Effector memory CD4-positive, alpha-beta T cell (primary cell): ENCODE measurements at places on chromosomes 2 and 18.

DNA sequence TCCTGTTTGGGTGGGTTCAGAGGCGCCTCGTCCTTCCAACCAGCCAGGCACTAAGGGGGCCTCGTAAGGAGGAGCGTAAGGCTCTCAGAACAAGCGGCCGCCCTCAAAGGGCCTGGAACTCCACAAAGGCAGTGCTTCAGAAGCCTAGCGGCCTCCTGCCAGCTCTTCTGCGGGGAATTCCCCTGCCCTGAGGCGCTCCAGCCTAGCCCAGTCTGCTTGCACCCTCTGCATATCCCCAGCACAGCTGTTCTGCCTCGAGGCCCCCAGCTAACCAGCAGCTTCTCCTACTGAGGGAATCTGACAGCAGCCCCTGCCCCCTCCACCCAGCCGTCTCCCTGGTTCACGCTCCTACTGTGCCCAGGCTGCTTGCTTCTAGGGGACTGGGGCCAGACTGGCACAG lies 265.9 kb downstream of the TFCP2L1 start:
- no peaks in the 10 kb centered on the region for H3K36me3 ChIP-seq
- no peaks in the 10 kb centered on the region for H3K27me3 ChIP-seq
- DNase-seq = no peak
- H3K4me3 ChIP-seq = no peak overlapping the region
- H3K4me1 ChIP-seq = no peaks in the 10 kb centered on the region

- H3K4me1 ChIP-seq = no peaks in the 10 kb centered on the region
- DNase-seq = no peak
- no peak overlapping the region for H3K4me3 ChIP-seq
- H3K36me3 ChIP-seq = no peaks in the 10 kb centered on the region
- no peaks in the 10 kb centered on the region for H3K27me3 ChIP-seq
Observed at GRCh38 chr18:12783524-12783923, 80.7 kb downstream of the PSMG2 start.

DNA sequence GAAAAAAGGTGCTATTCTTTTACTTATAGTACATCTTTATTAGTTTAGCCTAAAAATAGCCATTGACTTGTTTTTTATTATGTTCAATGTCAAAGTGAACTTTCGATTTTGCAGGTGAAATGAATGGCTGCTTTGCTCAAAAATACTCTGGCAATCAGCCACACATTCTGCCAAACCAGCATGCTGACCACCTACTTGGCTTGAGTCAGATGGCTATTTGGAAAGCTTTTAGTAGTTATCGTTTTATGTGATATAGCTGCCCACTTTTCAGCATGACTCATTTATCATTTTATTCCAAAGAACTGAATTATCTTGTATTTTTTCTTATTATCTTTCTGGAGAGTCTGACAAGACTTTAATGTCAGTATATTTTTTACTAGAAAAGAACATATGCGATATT lies 1615.8 kb upstream of the TMEFF2 start:
- H3K27me3 ChIP-seq = no peaks in the 10 kb centered on the region
- H3K27ac ChIP-seq = no peak overlapping the region
- H3K36me3 ChIP-seq = no peaks in the 10 kb centered on the region
- no peaks in the 10 kb centered on the region for H3K4me1 ChIP-seq

- H3K27ac ChIP-seq = no peak overlapping the region
- H3K4me1 ChIP-seq = no peaks in the 10 kb centered on the region
- no peak overlapping the region for H3K4me3 ChIP-seq
- H3K27me3 ChIP-seq = no peaks in the 10 kb centered on the region
- DNase-seq = no peak
Observed at GRCh38 chr2:222439692-222440091, 15.3 kb downstream of the SGPP2 start.

- peaks cover 4% of the 10 kb centered on the region for H3K4me1 ChIP-seq
- H3K27ac ChIP-seq = no peak overlapping the region
- no peak overlapping the region for H3K4me3 ChIP-seq
- no peaks in the 10 kb centered on the region for H3K27me3 ChIP-seq
Observed at GRCh38 chr2:101688261-101688660, 9.2 kb upstream of the MAP4K4 start.

DNA sequence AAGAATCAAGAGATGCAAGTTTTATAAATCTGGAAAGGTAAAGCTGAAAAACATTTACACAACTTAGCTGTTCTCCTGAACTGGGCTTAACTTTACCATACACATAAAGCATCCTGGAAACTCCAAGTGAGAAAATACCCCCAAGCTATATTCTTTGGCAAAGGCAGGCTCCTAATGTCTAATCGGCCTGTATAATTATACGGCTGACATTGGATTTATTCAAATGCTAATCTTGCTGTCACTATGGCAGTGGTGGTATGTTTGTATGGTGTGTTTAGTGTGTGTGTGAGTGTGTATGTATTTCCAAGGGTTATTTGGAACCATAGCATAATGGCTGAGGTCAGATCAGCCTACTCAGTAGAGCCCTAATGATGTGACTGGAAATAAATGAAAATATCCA lies 1031.8 kb upstream of the ZEB2 start:
- H3K36me3 ChIP-seq = no peaks in the 10 kb centered on the region
- no peaks in the 10 kb centered on the region for H3K27me3 ChIP-seq
- H3K4me3 ChIP-seq = no peak overlapping the region
- H3K27ac ChIP-seq = no peak overlapping the region

DNA sequence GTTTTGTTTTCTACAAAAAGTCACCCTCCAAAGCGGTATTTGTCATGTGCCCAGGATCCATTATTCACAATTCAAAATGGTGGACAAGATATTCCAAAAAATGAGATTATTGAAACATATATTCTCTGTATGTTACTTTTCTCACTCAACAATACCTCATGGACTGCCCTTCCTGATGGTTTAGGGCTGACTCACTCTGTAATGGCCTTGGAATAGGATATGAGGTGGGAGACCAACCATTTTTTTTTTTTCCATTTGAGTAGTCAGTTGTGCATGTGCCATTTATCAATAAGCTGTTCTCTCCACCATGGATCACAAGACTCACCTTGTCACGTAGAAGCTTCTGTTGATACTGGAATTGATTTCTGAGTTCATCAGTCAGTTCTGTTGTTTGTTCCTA lies 64.5 kb downstream of the LYPD6 start:
- no peak overlapping the region for H3K4me3 ChIP-seq
- no peak for DNase-seq
- H3K4me1 ChIP-seq = no peaks in the 10 kb centered on the region
- H3K27me3 ChIP-seq = no peaks in the 10 kb centered on the region
- H3K36me3 ChIP-seq = no peaks in the 10 kb centered on the region

- H3K4me3 ChIP-seq = no peak overlapping the region
- H3K27ac ChIP-seq = peak overlapping the region; percentile 69
- H3K36me3 ChIP-seq = peaks cover 5% of the 10 kb centered on the region
- H3K4me1 ChIP-seq = peaks cover 94% of the 10 kb centered on the region
- H3K27me3 ChIP-seq = no peaks in the 10 kb centered on the region
- DNase-seq = no peak
Observed at GRCh38 chr2:197208841-197209240, 101.7 kb downstream of the ANKRD44 start.

GRCh38 chr18:48215876-48216638 lies 193.1 kb downstream of the ZBTB7C start:
- H3K4me3 ChIP-seq = no peak overlapping the region
- no peaks in the 10 kb centered on the region for H3K27me3 ChIP-seq
- H3K27ac ChIP-seq = no peak overlapping the region
- DNase-seq = no peak
- H3K4me1 ChIP-seq = no peaks in the 10 kb centered on the region

DNA sequence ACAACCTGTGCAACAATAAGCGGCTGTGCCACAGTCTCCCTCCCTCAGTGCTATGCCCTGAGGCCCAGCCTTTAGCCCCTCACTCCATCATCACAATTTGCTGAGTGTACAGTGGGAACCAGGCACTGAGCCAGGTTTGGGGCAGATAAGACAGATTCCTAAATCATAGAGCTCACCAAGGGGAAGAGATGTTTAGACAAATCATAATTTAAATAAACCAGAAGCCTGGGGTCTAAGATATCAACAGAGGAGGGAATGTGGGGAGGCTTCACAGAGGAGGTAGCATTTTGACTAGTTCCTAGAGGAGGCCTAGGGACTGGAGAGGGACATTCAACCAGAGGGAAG lies 139.3 kb upstream of the EPAS1 start:
- no peaks in the 10 kb centered on the region for H3K36me3 ChIP-seq
- H3K27ac ChIP-seq = no peak overlapping the region
- no peak for DNase-seq

DNA sequence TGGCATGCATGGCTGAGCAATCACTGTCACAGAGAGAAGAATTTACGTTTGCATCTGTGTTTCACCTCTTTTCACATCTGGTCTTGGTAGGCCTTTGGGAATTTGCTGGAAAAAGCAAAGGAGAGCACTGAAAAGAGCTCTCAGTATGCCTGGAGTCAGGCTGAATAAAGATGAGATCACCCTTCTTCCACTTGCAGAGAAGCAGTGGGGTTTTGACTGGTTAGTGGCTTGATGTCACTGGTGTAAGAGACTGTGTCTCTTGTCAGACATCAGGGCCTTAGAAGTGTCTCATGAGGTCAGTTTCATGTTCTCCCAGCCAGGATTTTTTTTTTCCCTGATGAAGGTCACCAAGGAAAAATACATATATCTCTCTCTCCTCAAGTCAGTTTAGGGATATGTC lies 353.8 kb downstream of the INSIG2 start:
- no peak overlapping the region for H3K4me3 ChIP-seq
- no peaks in the 10 kb centered on the region for H3K27me3 ChIP-seq
- H3K4me1 ChIP-seq = no peaks in the 10 kb centered on the region
- DNase-seq = no peak
- H3K36me3 ChIP-seq = no peaks in the 10 kb centered on the region

DNA sequence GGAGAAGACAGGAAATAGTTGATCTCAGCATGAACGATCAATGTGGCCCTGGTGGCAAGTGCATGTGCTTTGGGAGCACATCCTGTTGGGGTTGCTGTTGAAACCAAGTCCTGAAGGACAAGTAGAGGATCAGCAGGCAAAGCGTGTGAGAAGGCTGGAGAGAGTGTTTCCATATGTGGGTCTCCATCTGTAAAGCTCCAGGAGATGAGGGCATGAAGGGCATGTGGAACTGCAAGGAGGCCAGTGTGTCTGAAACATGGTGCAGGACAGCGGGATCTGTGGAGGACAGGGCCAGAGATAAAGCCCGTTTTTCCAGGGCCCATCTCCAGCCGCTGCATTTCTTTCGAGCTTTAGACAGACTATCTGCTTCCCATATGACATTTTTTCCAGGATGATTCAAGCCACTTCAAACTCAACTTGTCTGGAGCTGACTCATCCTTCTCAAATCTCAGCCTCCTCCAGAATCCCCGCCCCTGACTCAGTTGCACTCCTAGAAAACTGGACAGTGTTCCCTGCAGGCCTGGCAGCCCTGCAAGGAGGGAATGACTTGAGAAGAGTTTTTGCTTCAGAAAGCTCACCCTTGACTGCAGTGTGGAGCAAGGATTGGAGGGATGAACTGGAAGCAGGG lies 226.1 kb downstream of the VAPA start:
- H3K27ac ChIP-seq = no peak overlapping the region
- no peak overlapping the region for H3K4me3 ChIP-seq
- H3K27me3 ChIP-seq = no peaks in the 10 kb centered on the region
- no peaks in the 10 kb centered on the region for H3K36me3 ChIP-seq

DNA sequence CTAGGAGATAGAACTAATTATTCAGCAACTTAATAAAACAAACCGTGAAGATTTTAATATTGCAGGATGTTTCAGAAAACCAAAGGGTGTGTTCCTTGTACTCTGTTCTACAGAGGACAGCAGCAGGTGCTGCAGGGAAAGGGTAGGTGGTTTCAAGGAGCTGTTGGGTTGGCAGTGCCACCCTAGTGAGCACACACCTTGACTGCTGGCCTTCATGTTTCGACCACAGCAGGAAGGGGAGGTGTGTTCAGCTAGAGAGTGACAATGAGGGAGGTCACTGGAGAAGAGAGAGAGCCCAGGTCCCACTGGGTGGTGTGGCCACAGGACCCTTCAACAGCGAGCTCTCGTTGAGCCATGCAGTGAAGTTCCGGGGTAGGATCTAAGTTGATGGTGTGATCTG lies 98.6 kb downstream of the ZNF236 start:
- H3K27ac ChIP-seq = no peak overlapping the region
- no peak for DNase-seq
- H3K4me1 ChIP-seq = no peaks in the 10 kb centered on the region

DNA sequence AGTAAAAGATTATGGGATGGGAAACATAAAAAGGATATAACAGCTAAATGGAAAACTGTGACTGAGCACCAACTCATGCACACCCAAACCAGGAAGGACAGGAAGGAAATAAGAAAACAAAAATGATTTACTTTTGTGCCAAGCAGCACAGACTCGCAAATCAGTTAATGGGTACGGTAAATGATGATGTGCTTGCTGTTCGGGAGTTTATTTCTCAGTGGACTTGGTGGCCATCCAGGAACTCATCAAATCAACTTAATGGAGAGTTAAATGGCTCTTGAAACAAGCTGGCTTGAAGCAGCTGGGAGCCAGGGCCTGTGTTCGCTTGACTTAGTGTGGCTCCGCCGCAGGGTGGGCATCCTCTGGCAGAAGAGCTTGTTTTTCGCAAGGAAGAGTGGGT lies 36.2 kb downstream of the MTCL1 start:
- H3K36me3 ChIP-seq = no peaks in the 10 kb centered on the region
- H3K27me3 ChIP-seq = no peaks in the 10 kb centered on the region
- peaks cover 8% of the 10 kb centered on the region for H3K4me1 ChIP-seq
- H3K27ac ChIP-seq = no peak overlapping the region
- DNase-seq = no peak

GRCh38 chr2:144356402-144356801 lies 163.5 kb downstream of the ZEB2 start:
- H3K36me3 ChIP-seq = no peaks in the 10 kb centered on the region
- no peak overlapping the region for H3K4me3 ChIP-seq
- DNase-seq = no peak
- no peaks in the 10 kb centered on the region for H3K27me3 ChIP-seq

DNA sequence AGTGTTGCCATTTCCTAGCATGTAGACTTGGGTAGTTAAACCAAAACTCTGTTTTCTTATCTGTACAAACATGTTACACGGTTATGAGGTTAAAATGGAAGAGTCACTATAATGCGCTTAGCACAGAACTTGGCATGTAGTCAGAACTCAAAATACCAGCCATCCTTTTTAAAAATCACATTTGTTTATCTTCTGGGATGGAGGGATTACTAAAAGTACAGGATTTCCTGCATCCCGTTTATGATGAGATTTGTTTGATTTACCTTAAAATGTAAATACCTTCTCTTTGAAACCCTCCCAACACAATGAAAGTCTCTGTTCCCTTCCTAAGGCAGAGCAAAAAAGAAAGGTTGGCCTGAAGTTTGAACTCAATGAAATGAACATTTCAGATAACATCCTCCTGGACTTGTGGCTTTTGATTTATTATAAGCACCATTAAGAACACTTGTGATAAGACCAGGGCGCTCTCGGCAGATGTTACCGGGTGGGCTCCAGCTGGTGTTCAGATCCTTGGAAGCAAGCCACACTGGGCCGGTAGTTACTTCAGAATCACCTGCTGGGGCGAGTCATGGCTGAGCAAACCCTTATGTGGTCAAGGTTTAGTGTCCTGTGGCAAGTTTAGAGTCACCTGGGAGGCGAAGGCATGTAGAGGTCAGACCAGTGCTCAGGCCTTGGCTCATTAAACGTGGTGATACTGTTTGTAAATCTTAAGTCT lies 105.7 kb downstream of the MGAT5 start:
- peaks cover 28% of the 10 kb centered on the region for H3K36me3 ChIP-seq
- H3K4me3 ChIP-seq = no peak overlapping the region
- H3K4me1 ChIP-seq = no peaks in the 10 kb centered on the region
- DNase-seq = no peak
- no peaks in the 10 kb centered on the region for H3K27me3 ChIP-seq
- H3K27ac ChIP-seq = no peak overlapping the region
